NCI-H1417 (cell line): ENCODE measurements at places on chromosomes 2 and 18.
A peak's percentile ranks its signal among the peaks of the same experiment; 100 is the strongest.

- no peak for DNase-seq
These were observed 8.4 kb downstream of the L3MBTL4 start for GRCh38 chr18:6406075-6406909.

- no peak for DNase-seq
These were observed 33.6 kb downstream of the DGKD start for GRCh38 chr2:233387667-233388528.

GRCh38 chr2:62340994-62341484, 145.1 kb downstream of the B3GNT2 start:
- peak; percentile 49 for DNase-seq

GRCh38 chr2:68771211-68771751, 36.7 kb downstream of the ARHGAP25 start:
- DNase-seq: peak; percentile 24

GRCh38 chr2:200743042-200743676, 68.6 kb upstream of the BZW1 start:
- no peak for DNase-seq

- peak; percentile 19 for DNase-seq
These were observed 38.0 kb downstream of the CABYR start for GRCh38 chr18:24176727-24177416.

GRCh38 chr2:69387770-69388481, 899 bp upstream of the GFPT1 start:
- peak; percentile 59 for DNase-seq

- DNase-seq: no peak
These were observed 137.6 kb upstream of the HS6ST1 start for GRCh38 chr2:128456281-128456680.

- DNase-seq: no peak
These were observed 18.7 kb upstream of the COLEC12 start for GRCh38 chr18:519019-519879.

DNA sequence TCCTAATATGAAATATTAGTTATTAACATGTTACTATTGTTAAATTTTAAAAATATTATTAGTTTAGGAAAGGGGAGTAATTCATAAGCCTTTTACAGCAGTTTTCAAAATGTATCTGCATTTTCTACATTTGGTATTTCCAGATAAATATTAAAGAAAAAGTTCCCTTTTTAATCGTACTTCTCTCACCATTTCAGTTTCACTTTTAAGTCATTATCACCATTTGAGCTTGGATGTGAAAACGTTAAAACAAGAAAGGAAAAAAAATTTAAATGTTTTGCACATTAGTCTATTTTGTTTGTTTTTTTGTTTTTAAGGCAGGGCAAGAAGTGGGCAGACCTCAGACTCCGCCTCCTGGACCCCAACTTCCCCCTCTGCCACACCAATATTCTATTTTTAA, 3.3 kb upstream of the SRSF7 start:
- no peak for DNase-seq

DNA sequence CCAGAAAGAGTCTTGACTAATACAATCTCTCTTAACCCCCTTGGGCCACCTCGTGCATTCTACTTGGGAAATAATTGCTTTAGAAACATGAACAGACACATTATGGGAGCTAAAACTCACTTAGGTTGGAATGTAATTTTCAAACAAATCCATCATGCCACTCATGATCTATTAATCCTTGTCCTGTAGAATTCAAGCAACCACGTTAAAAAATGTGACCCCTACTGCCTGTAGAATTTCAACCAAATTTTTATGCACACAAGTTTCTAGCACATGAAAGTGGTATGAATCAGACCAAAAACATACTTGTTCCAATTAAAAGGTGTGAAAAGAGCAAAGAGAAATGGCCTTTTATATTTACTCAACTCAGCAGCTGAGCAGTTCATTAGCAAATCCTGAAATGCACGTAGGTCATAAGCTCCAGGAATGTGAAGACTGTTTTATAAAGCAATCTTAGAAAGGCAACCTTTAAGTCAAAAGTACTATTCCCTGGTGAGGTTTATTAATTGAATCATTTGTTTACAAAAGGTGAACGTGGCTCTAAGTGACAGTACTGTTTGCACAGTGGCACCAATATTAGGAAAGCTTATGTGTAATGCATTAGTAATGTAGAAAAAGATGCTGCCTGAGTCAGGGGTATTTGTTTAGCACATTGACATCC, 459.4 kb upstream of the UBE2E3 start:
- peak; percentile 72 for DNase-seq

GRCh38 chr2:241215421-241215820, 26.9 kb downstream of the ANO7 start:
- no peak for DNase-seq

DNA sequence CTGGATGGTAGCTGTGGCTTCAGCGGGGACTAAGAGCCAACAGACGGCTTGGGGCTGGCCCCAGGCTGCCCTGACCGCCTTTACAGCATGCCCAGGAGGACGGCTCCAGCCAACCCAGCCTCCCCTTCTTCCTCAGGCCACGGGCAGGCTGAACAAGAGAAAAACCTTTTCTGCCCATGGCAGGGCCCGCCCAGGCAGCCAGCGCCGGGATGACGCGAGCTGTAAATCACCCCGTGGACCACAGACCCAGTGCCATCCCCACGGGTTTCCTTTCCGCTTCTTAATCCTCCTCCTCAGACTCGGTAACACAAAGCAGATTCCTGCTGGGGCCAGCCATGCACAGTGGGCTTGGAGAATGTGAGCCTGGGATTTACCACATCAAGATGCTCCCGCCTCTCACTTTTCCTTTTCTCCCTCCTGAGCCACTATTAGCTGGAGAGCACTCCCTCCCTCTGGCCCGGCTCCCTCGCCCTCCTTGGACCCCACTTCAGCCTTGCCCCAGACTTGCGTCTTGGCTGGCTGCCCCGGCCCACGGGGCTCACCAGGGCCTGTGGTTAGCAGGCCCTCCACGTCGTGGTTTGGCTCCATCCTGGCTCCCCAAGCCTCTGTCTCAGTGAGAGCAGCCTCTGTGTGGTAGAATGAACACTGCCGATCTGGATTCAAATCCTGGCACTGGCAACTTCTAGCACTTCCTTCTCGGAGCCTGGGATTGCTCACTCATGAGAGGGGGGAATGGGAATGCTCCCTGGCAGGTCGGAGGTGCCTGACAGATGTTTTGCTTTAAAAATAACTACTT, 31.4 kb downstream of the ATOH8 start:
- no peak for DNase-seq

- DNase-seq: peak; percentile 85
These were observed 1.7 kb upstream of the FOSL2 start for GRCh38 chr2:28390746-28391563.

DNA sequence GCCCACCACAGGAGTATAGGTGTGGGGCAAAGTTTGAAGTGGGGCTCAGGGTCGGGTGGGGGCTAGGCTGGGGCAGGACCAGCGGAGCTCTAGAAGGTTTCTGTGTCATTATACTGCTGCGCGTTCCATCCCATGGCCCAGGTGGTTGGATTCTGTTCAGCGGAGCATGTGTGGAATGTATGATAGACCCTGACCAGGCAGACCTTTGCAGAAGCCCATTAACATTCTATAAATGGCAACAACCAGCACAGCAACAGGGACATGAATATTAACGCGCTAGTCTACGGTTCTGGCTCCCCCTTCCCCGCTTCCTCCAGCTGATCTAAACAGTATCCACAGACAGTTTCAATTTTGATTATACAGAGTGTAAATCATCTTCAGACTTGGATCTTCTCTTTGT, 4.1 kb upstream of the PRKCE start:
- no peak for DNase-seq

- no peak for DNase-seq
These were observed 245.0 kb downstream of the CLIP4 start for GRCh38 chr2:29360016-29360784.

- no peak for DNase-seq
These were observed 311.2 kb downstream of the LPIN1 start for GRCh38 chr2:12057436-12058166.

GRCh38 chr2:172953970-172954852, 121.4 kb upstream of the MAP3K20 start:
- no peak for DNase-seq

DNA sequence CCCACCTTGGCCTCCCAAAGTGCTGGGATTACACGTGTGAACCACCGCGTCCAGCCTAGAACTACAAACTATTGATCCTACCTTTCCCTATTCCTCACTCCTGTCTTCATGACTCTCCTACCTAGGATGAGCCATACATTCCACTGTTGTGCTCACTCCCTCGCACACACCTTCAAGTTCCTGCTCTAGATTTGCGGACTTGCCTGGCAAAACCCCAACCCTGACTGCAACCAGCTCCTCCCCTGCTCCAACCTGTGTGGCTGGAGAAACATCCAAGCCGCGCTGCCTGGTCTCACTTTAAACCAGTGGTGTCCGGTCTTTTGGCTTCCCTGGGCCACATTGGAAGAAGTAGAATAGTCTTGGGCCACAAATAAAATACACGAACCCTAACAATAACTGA, 5.0 kb upstream of the DNPEP start:
- no peak for DNase-seq

DNA sequence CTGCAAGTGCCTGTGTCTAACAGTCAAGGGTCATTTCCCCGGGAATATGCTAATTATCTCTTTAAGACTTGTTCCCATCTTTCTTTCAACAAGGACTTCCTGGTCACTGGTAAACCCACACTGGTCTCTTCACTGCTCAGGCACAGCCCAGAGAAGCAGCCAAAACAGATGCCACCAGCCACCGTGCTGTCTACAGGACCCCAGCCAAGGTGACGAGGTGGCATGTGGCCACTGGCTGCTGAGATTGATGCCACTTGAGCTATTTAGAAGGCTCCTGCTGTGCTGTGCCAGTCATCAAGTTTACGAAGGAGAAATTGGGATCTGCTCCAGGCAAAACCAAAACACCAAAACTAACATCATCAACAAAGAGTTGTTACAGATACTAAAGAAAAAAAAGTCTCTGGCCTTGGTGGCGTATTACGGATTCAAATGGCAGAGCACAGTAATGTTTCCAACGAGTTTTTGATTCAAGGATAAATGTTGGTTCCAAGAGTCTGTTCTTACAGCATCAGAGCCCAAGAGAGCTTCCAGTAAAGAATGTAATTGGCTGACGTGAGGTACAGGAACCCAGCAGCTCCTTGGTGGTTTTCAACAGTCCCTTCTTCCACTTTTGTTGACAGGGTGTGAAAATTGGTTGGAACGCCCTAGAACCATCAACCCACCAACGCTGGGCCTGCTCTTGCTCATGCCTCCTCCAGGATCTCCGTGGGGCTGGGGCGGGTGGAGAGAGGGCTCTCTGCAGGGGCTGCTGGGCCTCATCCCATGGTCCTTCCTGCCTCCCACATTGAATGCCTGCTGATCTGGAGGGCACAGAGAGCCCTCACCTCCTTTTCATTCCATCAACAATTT, 63.7 kb upstream of the ZCCHC2 start:
- no peak for DNase-seq

DNA sequence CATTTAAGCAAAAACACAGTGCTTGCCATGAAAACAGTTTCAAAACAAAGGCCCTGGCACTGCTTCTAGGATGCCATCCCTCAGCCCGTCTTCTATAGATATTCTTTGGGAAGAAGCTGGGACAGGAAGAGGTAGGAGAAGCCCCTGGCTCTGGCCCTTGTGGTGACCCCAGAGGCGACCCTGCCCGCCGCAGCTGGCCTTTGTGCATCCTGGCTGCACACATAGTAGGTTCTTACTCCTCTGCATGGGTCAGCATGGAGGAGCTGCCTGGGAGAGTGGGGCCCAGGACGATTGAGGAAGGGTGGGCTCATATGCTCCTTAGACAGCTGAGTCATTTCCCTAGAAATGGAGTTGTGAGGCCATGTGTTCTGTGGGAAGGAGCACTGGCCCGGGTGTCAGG, 44.4 kb upstream of the OTOF start:
- no peak for DNase-seq

- no peak for DNase-seq
These were observed 76.3 kb downstream of the GPD2 start for GRCh38 chr2:156512451-156512850.

DNA sequence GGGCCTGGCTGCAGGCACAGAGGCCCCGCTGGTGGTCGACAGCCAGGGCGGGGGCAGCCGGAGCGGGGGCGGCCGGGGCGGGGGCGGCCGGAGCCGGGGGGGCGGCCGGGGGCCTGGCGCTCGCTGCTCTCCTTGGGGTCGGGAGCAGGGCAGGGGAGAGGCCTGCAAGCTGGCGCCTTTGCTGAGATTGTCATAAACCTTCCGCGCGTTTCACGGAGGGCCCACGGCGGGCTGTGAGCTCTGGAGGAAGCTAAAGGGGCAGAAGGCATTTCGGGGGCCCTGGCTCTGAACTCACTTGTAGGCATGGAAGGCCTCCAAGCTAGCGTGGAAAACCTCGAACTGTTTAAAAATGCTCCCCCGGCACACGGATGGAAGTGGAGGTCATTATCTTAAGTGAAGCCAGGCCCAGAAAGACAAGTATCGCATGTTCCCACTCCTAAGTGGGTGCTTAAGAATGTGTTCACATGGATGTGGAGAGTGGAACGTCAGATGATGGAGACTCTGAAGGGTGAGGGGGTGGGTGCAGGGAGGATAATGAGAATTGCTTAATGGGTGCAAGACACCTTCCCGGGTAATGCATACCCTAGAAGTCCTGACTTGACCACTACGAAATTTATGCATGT, 629 bp downstream of the PRELID3A start:
- peak; percentile 71 for DNase-seq

DNA sequence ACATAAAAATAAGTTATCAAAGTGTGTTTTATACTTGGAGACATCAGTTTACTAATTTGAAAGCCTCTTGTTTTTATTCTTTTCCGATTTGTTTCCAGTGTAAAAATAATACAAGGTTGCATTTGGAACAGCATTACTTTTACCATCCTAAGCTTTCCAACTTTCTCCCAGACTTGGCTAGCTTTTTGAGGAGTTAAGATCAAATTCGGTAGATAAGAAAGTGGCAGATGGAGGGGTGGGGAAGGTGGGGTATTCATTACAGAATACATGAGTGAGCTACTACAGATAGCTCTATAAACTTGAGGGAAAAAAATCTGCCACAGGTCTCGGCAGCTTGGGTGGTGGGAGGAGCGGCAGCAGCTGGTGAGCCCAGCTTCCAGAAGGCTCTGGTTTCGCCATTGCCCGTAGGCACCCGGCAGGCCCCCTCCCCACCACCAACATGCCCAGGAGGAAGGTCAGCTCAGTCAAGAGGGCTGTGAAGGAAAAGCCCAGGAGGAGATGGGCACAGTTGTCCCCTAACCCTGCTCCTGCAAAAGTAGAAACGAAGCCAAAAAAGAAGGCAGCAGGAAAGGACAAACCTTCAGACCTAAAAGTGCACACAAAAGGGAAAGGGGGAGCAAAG, 18.6 kb upstream of the RMC1 start:
- DNase-seq: no peak

- DNase-seq: no peak
These were observed 754.2 kb upstream of the ID2 start for GRCh38 chr2:7927691-7928090.

- DNase-seq: peak; percentile 7
These were observed at the start of gene CDK15 for GRCh38 chr2:201806442-201807170. Gene CDK15 (plus strand): TSS chr2:201806537. CDS start chr2:201806665, 128 bp downstream.

- no peak for DNase-seq
These were observed 526.3 kb upstream of the DCC start for GRCh38 chr18:51813740-51814139.

DNA sequence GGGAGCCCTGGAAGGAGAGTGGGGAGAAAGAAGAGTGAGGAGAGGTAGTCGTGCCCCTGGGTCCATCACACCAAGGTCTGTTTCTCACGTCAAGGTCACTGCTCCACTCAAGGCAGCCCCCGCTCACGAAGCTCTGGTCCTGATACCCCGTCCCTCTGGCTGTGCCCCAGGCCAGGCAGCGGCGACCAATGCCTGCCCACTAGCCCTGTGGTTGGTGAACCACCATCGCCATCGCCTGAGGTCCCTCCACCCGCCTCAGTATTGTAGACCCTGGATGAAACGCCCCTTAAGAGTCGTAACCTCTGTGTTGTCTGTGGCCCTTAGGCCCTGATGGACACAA, 378.3 kb upstream of the MYT1L start:
- no peak for DNase-seq
